ENCODE measurements at places on chromosomes 3 and 15. TPM values are rescaled to one million over a fixed set of nuclear protein-coding genes. Genes with fewer than 3 reads are reported as not detected.

DOCK3 gene
- total RNA-seq = 2.5 TPM

PRICKLE2 gene
- not detected for total RNA-seq

LMAN1L gene
- total RNA-seq = 0.39 TPM

ZNF501 gene
- 7.5 TPM for total RNA-seq

ADGRG7 gene
- not detected for total RNA-seq

LIPH gene
- not detected for total RNA-seq

VIPR1 gene
- total RNA-seq = 93.6 TPM

CX3CR1 gene
- total RNA-seq = 0.33 TPM

SNX4 gene
- 23.6 TPM for total RNA-seq

CYP11A1 gene
- total RNA-seq = not detected

SERPINI2 gene
- not detected for total RNA-seq

GRCh38 chr3:184666442-184666841, 45.4 kb downstream of the MAGEF1 start:
- no peaks in the 10 kb centered on the region for H3K27me3 ChIP-seq
- no peak overlapping the region for H3K27ac ChIP-seq
- H3K4me3 ChIP-seq = no peak overlapping the region
- no peaks in the 10 kb centered on the region for H3K4me1 ChIP-seq
- no peaks in the 10 kb centered on the region for H3K36me3 ChIP-seq

- no peak for DNase-seq
- H3K4me1 ChIP-seq = no peaks in the 10 kb centered on the region
- no peak overlapping the region for H3K4me3 ChIP-seq
- no peak overlapping the region for H3K27ac ChIP-seq
- H3K36me3 ChIP-seq = no peaks in the 10 kb centered on the region
- H3K27me3 ChIP-seq = no peaks in the 10 kb centered on the region
Observed at GRCh38 chr3:141955175-141955574, 78.7 kb downstream of the ATP1B3 start.

DNA sequence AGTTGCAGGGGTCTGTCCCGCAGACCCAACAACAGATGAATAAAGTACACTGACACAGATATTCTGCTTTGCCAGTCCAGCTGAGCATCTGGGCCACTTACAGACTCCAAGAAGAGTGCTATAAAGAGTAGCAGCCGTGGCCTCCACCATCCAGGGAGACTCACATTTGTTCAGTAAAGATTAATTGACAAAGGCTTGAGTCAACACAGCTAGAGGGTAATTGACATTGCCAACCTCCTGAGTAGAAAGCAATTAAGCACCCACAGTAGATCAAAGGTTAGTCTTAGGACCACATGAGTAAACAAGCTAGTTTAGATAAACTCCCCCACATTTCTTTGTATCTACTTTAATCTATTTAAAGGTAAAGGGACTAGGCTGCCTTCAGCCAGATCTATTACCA, 16.3 kb upstream of the CRTC3 start:
- no peaks in the 10 kb centered on the region for H3K4me1 ChIP-seq
- H3K4me3 ChIP-seq = no peak overlapping the region
- no peaks in the 10 kb centered on the region for H3K27me3 ChIP-seq
- DNase-seq = no peak
- no peaks in the 10 kb centered on the region for H3K36me3 ChIP-seq

DNA sequence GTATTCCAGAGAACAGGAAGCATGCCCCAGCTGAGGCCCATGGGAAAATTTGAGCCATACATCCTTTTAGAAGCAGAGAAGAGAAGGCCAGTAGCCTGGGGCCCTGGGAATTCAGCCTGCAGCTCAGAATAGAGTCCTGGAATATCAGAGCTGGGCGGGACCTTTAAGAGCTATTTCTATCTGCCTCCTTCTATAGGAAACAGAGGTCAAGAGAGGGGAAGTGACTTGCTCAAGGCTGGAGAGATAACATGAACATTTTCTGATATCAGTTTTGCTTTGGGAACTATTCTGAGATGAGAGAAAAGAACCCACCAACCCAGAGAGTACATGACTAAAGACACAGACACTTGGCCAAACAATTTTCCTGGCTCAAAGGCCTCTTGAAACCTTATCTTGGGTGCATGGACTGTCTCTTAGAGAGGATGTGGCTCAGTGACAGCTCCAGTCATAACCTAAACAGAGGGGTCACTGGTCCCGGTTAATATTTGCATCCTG, 26.0 kb downstream of the MASP1 start:
- no peaks in the 10 kb centered on the region for H3K36me3 ChIP-seq
- no peak overlapping the region for H3K27ac ChIP-seq
- DNase-seq = no peak
- no peak overlapping the region for H3K4me3 ChIP-seq

- peaks cover 13% of the 10 kb centered on the region for H3K36me3 ChIP-seq
- H3K4me3 ChIP-seq = no peak overlapping the region
- DNase-seq = peak; percentile 70
- no peaks in the 10 kb centered on the region for H3K27me3 ChIP-seq
- peaks cover 70% of the 10 kb centered on the region for H3K4me1 ChIP-seq
- H3K27ac ChIP-seq = no peak overlapping the region
Observed at GRCh38 chr3:156676768-156677479, 2.5 kb downstream of the TIPARP start.

DNA sequence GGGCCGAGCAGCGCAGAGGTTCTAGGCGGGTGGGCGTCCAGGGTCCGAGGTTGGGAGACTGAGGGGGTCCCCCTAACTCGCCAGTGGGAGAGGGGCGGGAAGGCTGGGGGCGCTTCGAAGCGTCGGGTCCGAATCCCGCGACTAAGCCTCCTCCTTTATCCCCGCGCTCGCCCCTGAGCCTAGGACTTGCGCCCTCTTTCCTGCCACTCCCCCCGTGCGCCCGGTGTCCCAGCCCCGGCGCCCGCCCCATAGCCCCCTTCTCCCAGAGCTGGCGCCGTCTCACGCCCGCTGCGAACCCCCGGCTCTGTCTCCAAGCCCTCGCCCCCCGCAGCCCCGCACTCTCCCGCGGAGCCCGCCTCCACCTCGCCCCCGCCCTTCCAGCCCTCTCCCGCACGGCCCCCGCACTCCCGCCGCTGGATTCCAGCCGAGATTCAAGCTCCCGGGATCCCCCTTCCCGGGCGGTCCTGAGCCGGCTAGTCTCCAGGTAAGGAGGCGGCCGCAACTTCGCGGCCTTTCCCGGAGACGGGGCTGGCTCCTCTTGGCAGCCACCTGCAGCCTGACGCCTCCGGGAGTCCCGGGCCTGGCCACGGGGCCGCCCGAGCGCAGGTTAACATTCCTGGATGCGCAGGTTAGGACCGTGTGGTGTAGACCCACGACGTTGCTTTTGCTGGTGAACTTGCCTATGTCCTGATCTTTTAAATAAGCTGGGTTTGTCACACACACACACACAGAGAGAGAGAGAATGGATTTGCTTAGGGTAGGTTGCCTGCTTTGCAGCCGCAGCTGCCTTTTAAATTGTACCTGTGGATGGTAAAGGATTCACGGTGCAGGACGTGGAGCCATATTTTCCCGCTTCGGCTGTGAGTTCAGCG, 563 bp downstream of the PXYLP1 start:
- H3K27ac ChIP-seq = peak overlapping the region; percentile 50
- H3K27me3 ChIP-seq = no peaks in the 10 kb centered on the region
- peak; percentile 28 for DNase-seq
- peaks cover 30% of the 10 kb centered on the region for H3K4me1 ChIP-seq

- no peaks in the 10 kb centered on the region for H3K36me3 ChIP-seq
- no peak overlapping the region for H3K4me3 ChIP-seq
- peaks cover 6% of the 10 kb centered on the region for H3K4me1 ChIP-seq
- H3K27me3 ChIP-seq = no peaks in the 10 kb centered on the region
- no peak overlapping the region for H3K27ac ChIP-seq
Observed at GRCh38 chr3:45635475-45636256, 41.1 kb downstream of the LIMD1 start.

GRCh38 chr3:113064183-113064582, 73.4 kb downstream of the GTPBP8 start:
- DNase-seq = no peak
- no peaks in the 10 kb centered on the region for H3K36me3 ChIP-seq

DNA sequence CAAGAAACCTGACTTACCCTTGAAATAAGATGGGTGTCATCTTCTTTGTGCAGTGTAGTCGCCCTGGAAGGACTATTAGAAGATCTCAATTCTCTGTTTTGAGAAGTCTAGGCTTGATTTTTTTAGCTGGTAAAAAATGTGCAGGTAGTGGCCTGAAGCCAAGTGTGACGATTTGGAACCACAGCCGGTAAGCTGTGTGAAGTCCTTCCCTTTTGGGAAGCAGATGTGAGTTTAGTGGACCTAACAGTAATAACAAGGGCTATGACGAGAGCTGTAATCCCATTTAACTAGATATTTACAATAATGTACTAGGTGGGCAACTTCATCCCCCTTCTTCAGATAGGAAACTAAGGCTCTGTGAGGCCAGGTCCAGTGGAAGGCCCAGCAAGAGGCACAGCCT, 81.7 kb upstream of the MYZAP start:
- no peak overlapping the region for H3K4me3 ChIP-seq
- H3K27ac ChIP-seq = no peak overlapping the region
- no peaks in the 10 kb centered on the region for H3K27me3 ChIP-seq

DNA sequence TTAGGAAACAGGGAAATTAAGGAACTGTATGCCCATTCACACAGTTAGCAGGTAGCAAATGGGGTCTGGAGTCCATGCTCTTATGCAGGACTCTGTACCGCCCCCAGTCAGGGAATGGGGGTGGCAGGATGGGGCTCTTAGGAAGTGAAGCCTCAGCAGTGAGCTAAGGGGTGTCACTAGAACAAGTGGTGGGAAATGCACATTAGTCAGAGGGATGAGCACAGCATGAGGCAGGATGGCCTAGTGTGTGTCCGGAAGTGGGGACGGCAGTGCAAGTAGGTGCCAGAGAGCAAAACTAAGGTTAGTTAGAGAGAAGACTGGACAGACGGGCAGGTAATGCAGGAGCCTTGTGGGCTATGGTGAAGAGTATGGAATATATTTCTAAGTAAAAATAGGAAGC, 60.7 kb downstream of the ST3GAL6 start:
- DNase-seq = no peak
- no peak overlapping the region for H3K4me3 ChIP-seq
- no peak overlapping the region for H3K27ac ChIP-seq

GRCh38 chr15:66761726-66762595, 59.9 kb downstream of the SMAD6 start:
- H3K27ac ChIP-seq = no peak overlapping the region
- H3K4me3 ChIP-seq = no peak overlapping the region
- no peaks in the 10 kb centered on the region for H3K36me3 ChIP-seq
- peaks cover 3% of the 10 kb centered on the region for H3K4me1 ChIP-seq
- H3K27me3 ChIP-seq = peaks cover 6% of the 10 kb centered on the region

DNA sequence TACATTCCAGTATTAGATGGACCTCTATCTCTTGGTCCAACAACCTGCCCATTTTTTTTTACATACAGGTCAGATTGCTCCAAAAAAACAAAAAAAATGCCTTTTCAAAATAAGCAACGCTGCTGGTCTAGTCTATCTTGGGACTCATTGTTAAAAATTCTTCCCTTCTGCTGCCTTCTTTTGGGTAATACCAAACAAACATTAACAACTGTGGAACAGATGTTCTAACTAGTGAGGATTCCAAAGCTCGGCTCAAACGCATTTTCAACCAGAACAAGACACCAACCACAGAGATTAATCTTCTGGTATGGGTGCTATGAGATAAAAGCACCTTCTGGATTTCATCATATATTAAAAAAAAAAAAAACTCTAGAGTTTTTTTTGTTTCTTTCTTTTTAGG, 24.7 kb downstream of the ARHGAP31 start:
- H3K27ac ChIP-seq = no peak overlapping the region
- H3K4me3 ChIP-seq = no peak overlapping the region
- no peaks in the 10 kb centered on the region for H3K27me3 ChIP-seq

DNA sequence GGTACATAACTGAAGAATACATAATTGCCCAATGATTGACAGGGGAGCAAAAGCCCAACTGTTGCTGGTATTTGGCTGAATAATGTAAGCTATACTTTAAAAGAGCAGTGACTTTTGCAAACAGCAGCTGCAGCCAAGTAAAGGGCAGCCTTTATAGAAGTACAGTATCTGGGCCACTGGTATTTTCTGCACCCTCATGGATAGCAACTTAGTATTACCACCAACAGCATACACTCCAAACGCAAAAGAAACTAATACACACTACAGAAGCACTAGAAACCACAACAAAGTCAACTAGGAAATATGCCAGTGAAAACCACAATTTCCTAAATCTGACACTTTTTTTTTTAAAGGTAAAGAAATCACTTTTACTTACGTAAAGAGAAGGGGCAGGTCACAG, 206.1 kb downstream of the TIGIT start:
- no peak overlapping the region for H3K27ac ChIP-seq
- H3K4me3 ChIP-seq = no peak overlapping the region
- H3K4me1 ChIP-seq = peaks cover 26% of the 10 kb centered on the region
- DNase-seq = peak; percentile 55
- H3K36me3 ChIP-seq = no peaks in the 10 kb centered on the region
- no peaks in the 10 kb centered on the region for H3K27me3 ChIP-seq

GRCh38 chr15:95277266-95277665, 1045.9 kb downstream of the MCTP2 start:
- no peaks in the 10 kb centered on the region for H3K4me1 ChIP-seq
- DNase-seq = no peak
- H3K4me3 ChIP-seq = no peak overlapping the region
- H3K27me3 ChIP-seq = no peaks in the 10 kb centered on the region
- H3K36me3 ChIP-seq = no peaks in the 10 kb centered on the region

DNA sequence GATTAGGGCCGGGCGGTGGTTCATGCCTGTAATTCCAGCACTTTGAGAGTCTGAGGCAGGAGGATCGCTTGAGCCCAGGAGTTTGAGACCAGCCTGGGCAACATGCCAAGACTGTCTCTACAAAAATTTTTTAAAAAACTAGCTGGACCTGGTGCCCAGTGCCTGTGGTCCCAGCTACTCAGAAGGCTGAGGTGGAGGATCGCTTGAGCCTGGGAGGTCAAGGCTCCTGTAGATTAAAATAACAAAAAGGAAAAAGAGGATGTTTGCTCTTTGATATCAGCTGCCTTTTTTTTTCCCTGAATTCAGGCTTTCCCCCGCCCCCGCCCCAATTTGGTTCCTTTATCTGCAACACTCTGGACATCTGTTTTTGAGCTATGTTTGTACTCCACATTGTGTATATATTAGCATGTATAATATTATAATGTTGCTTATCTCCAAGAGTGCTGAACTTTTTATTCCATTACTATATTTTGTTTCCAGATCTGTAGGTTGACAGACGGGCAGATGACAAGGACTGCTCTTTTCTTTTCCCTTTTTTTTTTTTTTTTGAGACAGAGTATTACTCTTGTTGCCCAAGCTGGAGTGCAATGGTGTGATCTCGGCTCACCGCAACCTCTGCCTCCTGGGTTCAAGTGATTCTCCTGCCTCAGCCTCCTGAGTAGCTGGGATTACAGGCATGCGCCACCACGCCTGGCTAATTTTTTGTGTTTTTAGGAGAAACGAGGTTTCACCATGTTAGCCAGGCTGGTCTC, 4.6 kb downstream of the SNAP23 start:
- peaks cover 24% of the 10 kb centered on the region for H3K4me1 ChIP-seq
- no peaks in the 10 kb centered on the region for H3K27me3 ChIP-seq
- no peak overlapping the region for H3K27ac ChIP-seq
- DNase-seq = no peak
- no peak overlapping the region for H3K4me3 ChIP-seq
- H3K36me3 ChIP-seq = no peaks in the 10 kb centered on the region

- no peaks in the 10 kb centered on the region for H3K27me3 ChIP-seq
- H3K36me3 ChIP-seq = no peaks in the 10 kb centered on the region
- H3K4me3 ChIP-seq = no peak overlapping the region
- DNase-seq = no peak
- H3K27ac ChIP-seq = no peak overlapping the region
Observed at GRCh38 chr15:92033723-92034122, 180.2 kb downstream of the SLCO3A1 start.

GRCh38 chr15:99279290-99279689, 28.0 kb downstream of the LRRC28 start:
- no peaks in the 10 kb centered on the region for H3K27me3 ChIP-seq
- no peaks in the 10 kb centered on the region for H3K36me3 ChIP-seq
- no peak overlapping the region for H3K27ac ChIP-seq
- no peaks in the 10 kb centered on the region for H3K4me1 ChIP-seq
- no peak overlapping the region for H3K4me3 ChIP-seq

Data from CD4-positive, alpha-beta memory T cell (primary cell).